Dermis microvascular lymphatic vessel endothelial cell (primary cell): ENCODE measurements at places on chromosomes 1 and 21. TPM values are rescaled to one million over a fixed set of nuclear protein-coding genes. Genes with fewer than 3 reads are reported as not detected.

C8B gene
- not detected in 2 replicates for total RNA-seq

BEND5 gene
- total RNA-seq, result 0.77 and 2.3 TPM in 2 replicates

ERICH3 gene
- total RNA-seq, result not detected in 2 replicates

TACSTD2 gene
- total RNA-seq, result 5.1 and 17.1 TPM in 2 replicates

DCDC2B gene
- total RNA-seq, result not detected in 2 replicates

KCNJ6 gene
- not detected in 2 replicates for total RNA-seq

RBM11 gene
- not detected in 2 replicates for total RNA-seq

NBPF20 gene
- 1.8 and 2.0 TPM in 2 replicates for total RNA-seq

PM20D1 gene
- total RNA-seq, result under 0.01 and 0.25 TPM in 2 replicates

TP73 gene
- under 0.01 TPM in 1 of 2 replicates, not detected in the other for total RNA-seq

AMPD1 gene
- total RNA-seq, result not detected in 2 replicates

C4BPA gene
- not detected in 2 replicates for total RNA-seq

LCE1D gene
- not detected in 2 replicates for total RNA-seq

RIMS3 gene
- 0.38 and 0.39 TPM in 2 replicates for total RNA-seq

SLC16A4 gene
- 0.13 and 0.25 TPM in 2 replicates for total RNA-seq

PALMD gene
- total RNA-seq, result 10.9 and 22.0 TPM in 2 replicates

OR2G2 gene
- not detected in 2 replicates for total RNA-seq

DMBX1 gene
- total RNA-seq, result not detected in 2 replicates

UAP1 gene
- 39.3 and 44.0 TPM in 2 replicates for total RNA-seq

GOLT1A gene
- 0.13 TPM in 1 of 2 replicates, not detected in the other for total RNA-seq

UMODL1 gene
- total RNA-seq, result not detected in 2 replicates

SYT14 gene
- total RNA-seq, result 0.13 TPM in 2 replicates

IQCC gene
- 0.90 and 1.0 TPM in 2 replicates for total RNA-seq

FAM163A gene
- total RNA-seq, result 0.13 and 0.51 TPM in 2 replicates

HES3 gene
- total RNA-seq, result not detected in 2 replicates

LRRC38 gene
- under 0.01 and 0.13 TPM in 2 replicates for total RNA-seq

CD1E gene
- not detected in 2 replicates for total RNA-seq

GLRX2 gene
- total RNA-seq, result 2.3 and 8.6 TPM in 2 replicates

C1orf105 gene
- total RNA-seq, result not detected in 2 replicates

SLAMF8 gene
- not detected in 2 replicates for total RNA-seq

ATP5PB gene
- total RNA-seq, result 178 and 279 TPM in 2 replicates
